Right cardiac atrium (tissue), 5 donors: ENCODE measurements at places on chromosomes 5 and 9.

- no peak for DNase-seq
Measured at GRCh38 chr5:93126634-93127033, 454.4 kb downstream of the NR2F1-AS1 start.

DNA sequence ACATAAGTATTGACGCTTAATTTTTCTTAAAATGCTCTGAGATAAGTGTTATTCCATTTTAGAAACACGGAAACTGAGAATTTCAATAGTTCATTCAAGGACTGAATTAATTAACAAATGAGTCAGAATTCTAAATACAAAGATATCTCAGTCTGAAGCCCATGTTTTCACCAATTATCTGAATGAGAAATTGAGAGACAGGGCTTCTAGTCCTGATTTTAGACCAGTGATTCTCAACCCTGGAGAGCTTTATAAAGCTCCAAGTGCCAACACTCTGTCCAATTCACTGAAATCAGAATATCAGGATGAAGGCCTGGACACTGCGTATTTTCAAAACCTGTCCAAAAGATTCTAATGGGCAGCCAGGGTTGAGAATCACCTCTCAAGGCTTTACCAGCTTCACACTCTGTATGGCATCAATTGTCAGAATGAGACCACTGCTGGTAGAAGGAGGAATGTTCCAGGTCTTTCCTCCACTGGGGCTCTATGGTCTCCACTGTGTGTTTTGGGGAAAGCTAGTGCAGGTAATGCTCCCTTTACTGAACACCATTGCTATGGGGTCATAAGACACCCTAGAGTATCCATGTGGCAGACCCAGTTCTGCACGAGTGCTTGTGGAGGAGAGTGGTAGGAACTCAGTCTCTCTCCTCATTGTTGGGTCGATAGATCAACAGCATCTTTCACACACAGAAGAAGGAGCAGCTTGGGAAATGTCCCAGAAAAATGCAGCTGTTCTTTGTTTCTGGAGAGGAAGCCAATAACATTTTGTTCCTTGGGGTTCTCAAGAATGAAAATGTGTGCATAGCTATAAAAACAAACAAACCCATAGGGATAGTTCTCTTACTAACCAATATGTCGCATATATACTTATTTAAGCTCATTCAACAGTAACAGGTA is 99.7 kb upstream of the OSMR start:
- no peak for DNase-seq

DNA sequence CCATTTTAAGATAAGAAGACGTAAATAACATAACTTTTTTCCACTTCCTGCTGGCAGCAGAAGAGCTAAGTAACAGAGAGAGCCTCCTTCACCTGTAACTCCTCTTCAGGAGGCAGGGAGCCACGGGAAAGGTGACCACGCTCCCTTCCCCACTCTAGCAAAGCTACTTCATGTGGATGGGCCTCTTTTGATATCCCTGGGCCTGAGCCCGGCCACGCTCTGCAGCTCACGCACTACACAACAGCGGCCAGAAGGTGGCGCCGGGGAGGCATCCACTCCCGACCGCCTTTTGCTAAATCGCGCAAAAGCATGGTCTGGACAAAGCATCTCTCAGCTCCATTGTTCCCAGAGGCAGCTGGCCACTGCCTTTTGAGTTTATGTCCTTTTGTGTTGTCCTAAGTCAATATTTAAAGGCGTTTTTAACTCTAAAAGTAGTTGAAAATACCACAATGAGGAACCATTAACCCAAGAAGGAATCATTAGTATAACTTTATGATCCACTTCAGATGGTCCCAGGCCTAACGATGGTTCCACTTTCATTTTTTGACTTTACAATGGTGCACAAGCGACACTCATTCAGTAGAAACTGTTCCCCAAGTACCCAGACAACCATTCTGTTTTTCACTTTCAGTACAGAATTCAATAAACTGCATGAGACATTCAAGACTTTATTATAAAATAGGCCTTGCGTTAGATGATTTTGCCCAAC is 23.6 kb downstream of the CMBL start:
- DNase-seq: peak; percentile 93

DNA sequence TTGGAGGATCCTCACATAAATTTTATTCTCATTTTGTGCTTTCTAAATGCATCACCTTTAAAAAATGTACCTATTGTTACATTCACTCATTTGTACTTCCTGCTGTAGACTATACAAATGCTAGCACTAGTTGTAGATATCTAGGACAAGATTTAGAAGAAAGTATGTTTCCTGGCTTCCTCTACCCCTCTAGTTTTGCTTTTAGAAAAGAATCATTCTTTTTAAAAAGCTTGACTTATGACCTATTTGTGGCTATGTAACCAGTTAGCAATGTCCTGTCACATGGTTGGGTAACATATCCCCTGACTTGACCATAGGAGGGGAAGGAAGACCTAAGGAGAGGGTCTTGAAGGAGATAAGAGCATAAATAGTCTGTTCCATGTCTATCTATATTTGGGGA is 13.3 kb downstream of the CAMK4 start:
- DNase-seq: no peak

- DNase-seq: peak; percentile 88
Measured at GRCh38 chr5:150214289-150214688, 24.4 kb downstream of the SLC6A7 start.

- DNase-seq: peak; percentile 77
Measured at GRCh38 chr9:137295238-137295811, 6.7 kb downstream of the NRARP start.

DNA sequence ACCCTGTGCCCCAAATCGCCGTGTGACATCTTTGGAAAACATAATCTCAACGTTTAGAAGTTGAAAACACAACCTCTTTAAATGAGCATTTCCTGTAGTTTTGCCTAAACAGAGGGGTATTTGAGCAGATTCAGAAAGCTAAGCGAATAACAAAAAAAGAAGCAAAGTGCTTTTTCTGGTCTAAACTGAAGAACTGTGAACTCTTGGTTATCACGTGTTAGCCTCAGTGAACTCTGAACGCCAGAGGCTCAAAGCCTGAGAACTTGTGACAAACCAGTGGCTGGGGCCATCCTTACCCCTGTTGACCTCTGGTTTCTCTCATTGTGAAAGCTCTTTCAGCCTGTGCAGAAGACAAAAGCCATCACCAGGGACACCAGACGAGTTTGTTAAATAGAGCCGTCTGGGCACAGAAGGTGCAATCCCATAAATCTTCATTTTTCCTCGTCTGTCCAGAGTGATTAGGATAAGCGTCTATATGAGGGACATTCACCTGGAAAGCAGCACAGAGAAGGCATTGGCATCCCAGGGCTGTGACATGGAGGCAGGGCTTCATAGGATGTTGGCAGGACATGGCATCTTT is 61.4 kb upstream of the ICE1 start:
- DNase-seq: no peak
